Renal cortical epithelial cell (primary cell): ENCODE measurements at places on chromosomes 4 and X. TPM values are rescaled to one million over a fixed set of nuclear protein-coding genes. Genes with fewer than 3 reads are reported as not detected.

DNA sequence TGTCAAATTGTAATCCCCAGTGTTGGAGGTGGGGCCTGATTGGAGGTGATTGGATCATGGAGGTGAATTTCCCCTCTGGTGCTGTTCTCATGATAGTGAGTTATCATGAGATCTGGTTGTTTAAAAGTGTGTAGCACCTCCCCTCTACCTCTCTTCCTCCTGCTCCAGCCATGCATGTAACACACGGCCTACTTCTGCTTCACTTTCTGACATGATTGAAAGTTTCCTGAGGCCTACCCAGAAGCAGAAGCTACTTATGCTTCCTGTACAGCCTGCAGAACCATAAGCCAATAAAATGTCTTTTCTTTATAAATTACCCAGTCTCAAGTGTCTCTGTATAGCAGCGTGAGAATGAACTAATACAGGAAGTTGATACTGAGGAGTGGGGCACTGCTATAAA lies 61.7 kb upstream of the DDX60 start:
- no peak for DNase-seq

GPR173 gene
- 0.52 and 3.3 TPM in 2 replicates for total RNA-seq

DNA sequence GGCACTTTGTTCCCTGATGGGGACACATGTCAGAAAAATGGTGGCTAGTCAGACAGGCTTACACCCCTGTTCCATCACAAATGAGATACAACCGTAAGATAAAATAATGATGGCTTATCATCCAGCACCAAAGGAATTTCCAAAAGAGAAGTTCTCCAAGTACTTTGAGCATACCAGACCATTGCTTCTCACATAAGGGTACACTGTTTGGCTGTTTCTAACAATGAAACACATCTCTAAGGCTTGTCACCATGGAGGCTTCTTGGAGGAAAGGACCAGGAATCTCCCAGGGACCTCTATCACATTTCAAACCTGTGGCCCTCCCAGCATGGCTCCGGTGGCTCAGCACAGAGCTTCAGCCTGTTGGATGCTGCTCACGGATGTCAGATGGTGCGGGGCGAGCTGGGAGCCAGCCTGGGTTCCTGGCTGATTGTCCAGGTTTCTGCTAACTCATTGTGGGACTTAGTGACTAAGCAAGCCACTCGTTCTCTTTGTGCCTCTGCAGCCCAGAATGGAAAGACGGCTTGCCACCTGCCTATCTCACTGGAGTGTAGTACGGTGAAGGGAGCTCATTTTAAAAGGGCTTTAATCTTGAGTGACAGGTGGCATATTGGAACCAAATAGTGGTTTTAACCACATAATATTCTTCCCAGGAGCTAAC lies 54.5 kb downstream of the FHDC1 start:
- no peak for DNase-seq

GRCh38 chr4:115310641-115311040 lies 197.2 kb upstream of the NDST4 start:
- DNase-seq, result no peak

DNA sequence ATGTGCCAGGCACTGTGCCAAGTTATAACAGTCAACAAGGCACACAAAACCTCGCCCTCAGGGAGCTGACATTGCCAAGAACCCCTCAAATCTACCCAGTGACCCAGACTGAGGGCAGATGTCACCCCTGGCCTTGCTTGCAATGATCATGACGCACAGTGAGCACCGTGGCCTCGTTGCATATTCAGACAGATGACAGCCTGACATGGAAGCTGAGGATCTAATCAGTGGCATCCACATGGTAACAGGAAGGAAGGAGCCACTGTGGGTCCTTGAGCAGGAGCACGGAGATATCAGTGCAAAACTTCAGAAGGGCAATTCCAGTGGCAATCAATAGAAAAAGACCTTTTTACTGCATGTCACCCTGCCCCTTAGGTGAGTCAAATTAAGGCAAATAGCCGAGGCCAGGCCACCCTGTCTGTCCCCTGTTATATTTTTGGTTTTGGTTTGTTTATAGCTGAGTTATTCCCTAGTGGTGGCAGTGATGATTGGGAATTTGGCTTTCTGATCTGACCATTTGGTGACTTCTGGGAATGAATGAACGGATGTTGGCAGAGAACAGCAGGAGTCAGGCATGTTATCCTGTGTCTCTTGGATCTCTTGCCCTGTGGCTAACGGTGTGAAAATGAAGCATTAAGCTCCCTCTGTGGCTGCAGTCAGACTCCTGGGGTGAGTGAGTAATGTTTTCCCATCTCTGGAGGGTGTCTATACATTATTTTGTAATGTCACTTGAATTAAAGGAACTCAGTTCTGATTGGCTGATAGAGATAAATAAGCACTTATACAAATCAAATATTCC lies 20.4 kb downstream of the WDR13 start:
- DNase-seq, result no peak

CD99 gene
- 41.2 and 52.8 TPM in 2 replicates for total RNA-seq

BLOC1S4 gene
- total RNA-seq, result 18.1 and 21.2 TPM in 2 replicates

- DNase-seq, result no peak
Observed at GRCh38 chr4:94302191-94302590, 40.4 kb downstream of the HPGDS start.
